Non-pigmented ciliary epithelial cell (primary cell): ENCODE measurements at places on chromosomes 3 and 15.

DNA sequence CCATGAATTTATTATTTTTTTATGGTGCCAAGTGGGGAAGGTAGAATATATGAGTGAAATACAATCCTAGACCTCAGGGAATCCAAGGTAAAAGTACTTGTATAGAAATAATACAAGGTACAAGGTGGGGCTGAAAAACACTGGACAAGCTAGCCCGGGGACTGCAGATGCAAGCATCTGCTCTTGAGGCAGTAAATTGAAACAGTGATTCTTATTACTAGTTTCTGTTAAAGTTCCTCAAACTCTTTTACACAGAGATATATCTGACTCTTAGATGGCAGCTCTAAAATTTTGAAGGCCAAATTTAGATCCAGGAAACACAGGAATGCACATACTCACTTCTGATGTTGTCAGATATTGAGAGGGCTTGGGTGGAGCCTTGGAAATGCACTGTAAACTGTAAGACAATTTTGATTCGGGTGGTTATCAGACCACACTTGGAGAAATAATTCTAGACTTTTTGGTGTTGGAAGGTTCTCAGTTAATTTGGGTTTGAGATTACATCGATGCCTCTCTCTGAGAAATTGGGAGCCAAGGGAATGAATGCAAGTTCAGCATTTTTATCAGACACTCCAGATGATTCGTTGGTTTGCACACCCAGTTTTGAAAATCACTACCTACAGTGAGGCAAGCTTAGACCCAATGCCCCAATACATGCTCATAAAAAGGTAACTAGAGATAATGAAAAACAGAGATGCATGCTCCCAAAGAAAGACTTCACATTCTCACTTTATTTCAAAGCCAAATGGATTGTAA, 7.3 kb downstream of the TP63 start:
- no peak for DNase-seq

- DNase-seq = no peak
These were observed 60.3 kb downstream of the OTOL1 start for GRCh38 chr3:161556941-161557340.

DNA sequence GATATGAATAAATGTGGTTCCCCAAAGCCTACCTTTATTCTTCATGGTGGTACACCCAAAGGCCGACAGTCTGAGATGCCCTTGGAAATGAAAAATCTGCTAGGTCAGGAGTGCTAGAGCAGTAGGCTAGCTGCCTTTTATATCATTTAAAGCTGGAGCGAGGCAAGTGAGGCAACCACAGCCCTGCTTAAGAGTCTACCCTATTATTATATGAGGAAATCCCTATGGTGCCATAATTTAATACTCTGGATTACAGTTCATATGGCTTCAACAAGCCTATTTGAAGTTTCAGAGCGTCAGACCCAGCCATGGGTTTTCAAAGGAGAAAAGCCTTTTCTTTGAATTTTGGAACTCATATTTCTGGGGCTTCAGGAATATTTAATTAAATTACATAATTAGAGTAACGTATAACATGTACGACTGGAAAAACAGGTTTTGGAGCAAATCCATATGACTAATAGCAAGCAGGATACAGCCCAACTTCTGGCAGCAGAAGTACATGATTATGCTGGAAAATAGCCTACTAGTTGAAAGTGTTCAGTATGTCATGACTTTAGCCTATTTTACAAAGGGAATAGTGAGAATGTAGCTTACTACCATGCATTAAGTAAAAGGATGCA, 18.0 kb upstream of the SLTM start:
- DNase-seq = no peak

GRCh38 chr3:50292159-50293078, at the start of gene IFRD2:
IFRD2 (minus strand) TSS chr3:50292429; CDS start chr3:50292274, 155 bp downstream.
- DNase-seq = peak; percentile 84

- no peak for DNase-seq
These were observed 66.9 kb downstream of the TFG start for GRCh38 chr3:100776097-100776729.

GRCh38 chr15:75129788-75130187, 71.9 kb upstream of the C15orf39 start:
- DNase-seq = no peak

DNA sequence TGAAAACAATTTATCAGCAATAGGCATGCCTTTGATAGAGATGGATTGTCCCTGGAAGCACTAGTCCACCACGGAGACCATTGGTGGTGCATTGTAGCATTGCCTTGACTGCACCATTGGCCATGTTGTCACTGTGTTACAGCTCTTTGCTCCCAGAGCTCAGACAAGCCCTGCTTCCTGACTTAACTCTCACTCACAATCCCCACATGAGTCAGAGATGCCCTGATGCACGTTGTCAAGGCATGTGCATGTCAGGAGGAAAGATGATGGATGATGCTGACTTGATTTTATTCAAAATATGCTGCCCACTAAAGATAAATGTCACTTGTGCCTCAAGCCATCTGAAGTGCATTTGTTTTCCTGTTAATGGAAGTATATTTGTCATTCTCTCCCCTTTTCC, 266.1 kb downstream of the ARRDC4 start:
- DNase-seq = no peak
